Type B pancreatic cell (in vitro differentiated cells): ENCODE measurements at places on chromosomes 6 and 20. TPM values are rescaled to one million over a fixed set of nuclear protein-coding genes. Genes with fewer than 3 reads are reported as not detected.

Gene BPIFB4
- not detected in 2 replicates for total RNA-seq

DNA sequence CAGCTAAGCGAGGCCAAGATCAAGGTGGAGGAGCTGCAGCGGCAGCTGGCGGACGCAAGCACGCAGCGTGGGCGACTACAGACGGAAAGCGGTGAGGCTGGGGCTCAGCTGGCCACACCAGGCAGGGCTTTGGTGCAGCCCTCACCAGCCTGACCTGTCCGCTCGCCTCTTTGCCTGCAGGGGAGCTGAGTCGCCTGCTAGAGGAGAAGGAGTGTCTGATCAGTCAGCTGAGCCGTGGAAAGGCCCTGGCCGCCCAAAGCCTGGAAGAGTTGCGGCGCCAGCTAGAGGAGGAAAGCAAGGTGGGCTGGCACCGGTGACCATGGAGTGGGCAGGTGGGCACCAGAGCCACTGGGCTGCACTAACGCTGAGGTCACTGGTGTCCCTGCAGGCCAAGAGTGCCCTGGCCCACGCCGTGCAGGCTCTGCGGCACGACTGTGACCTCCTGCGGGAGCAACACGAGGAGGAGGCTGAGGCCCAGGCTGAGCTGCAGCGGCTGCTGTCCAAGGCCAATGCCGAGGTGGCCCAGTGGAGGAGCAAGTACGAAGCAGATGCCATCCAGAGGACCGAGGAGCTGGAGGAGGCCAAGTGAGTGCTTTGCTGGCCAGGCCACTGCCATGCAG is 42.8 kb downstream of the MYH7B start:
- H3K36me3 ChIP-seq, result peaks cover 31% of the 10 kb centered on the region
- peak overlapping the region; percentile 59 for H3K27ac ChIP-seq
- H3K27me3 ChIP-seq, result no peaks in the 10 kb centered on the region
- DNase-seq, result no peak

DNA sequence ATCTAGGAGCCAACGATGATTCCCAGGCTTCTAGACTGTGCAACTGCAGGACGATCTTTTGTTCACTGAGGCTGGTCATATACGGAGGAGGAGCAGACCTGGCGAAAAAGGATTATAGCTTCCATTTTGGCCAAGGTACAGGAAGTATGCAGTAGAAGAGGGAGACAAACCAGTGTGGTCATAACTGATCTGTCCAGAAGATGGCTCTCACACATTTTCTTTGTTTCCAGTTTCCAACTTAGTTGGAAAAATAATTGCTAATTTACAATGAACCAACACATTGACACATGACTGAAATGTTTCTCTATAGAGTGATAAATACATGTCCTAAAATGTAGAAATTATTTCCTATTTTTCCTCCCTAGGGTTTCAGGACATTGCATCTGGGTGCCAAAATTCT is 364.1 kb upstream of the BTBD3 start:
- no peaks in the 10 kb centered on the region for H3K36me3 ChIP-seq
- peaks cover 3% of the 10 kb centered on the region for H3K27me3 ChIP-seq
- H3K4me1 ChIP-seq, result peaks cover 8% of the 10 kb centered on the region
- no peak overlapping the region for H3K4me3 ChIP-seq

DNA sequence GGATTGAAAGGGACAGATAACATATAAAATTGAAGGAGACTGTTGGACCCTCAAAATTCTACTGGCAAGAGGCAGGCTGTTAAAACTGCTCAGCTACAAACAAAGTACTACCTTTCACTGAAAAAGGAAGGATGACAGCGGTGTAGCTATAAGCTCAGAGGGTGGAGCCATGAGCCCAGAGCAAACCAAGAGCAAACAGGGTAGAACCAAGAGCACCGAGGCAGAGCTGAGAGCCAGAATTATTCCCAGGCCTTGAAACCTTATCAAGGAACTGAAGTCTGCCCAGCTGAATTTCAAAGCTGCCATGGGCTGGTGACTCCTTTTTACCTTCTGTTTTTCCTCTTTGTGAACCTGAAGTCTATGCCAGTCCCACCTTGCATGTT is 74.7 kb upstream of the SLC4A11 start:
- H3K36me3 ChIP-seq, result peaks cover 32% of the 10 kb centered on the region
- H3K4me3 ChIP-seq, result no peak overlapping the region
- peak overlapping the region; percentile 70 for H3K27ac ChIP-seq

- DNase-seq, result no peak
- H3K27me3 ChIP-seq, result no peaks in the 10 kb centered on the region
- peaks cover 5% of the 10 kb centered on the region for H3K36me3 ChIP-seq
- H3K4me1 ChIP-seq, result peaks cover 50% of the 10 kb centered on the region
- H3K27ac ChIP-seq, result peak overlapping the region; percentile 68
- H3K4me3 ChIP-seq, result no peak overlapping the region
Observed at GRCh38 chr6:156852858-156853216, 75.7 kb downstream of the ARID1B start.

DNA sequence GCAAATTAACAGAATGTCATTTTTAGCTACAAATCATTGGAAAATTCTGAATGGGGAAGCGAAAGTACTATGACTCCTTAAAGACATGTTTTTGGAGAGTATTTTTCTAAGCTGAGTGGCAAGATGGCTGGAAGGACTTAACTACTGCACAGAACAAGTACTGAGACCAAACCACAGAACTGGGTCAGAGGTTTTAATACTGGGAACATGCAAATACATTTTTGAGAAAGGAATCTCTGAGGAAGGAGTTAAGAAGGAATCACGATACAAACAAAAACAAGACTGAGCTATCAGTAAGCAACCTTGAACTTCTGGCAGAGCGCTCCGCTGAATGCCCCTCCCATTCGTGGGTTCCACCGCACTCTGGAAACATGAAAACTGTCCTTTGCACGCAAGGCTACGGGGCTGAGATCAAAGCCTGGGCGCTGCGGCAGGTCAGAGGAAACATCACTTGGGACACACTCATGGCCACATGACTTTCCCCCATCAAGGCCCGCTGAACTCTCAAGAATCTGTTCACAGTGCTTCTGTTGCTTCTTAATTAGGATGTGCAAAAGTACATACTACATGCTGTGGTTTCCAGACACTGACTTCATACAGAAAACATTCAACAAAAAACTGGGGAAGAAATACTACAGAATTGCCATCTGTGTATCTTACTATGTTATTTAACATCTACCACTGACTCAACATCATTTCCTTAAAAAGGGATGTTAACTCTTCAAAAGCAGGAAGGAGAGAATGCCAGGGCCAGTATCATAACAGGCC is 27.8 kb downstream of the SLC23A2 start:
- peaks cover 22% of the 10 kb centered on the region for H3K4me1 ChIP-seq
- H3K27ac ChIP-seq, result peak overlapping the region; percentile 36
- DNase-seq, result no peak

GRCh38 chr6:45718131-45718530 is 297.5 kb downstream of the CLIC5 start:
- peaks cover 20% of the 10 kb centered on the region for H3K4me1 ChIP-seq
- H3K36me3 ChIP-seq, result no peaks in the 10 kb centered on the region
- H3K27ac ChIP-seq, result peak overlapping the region; percentile 25
- H3K27me3 ChIP-seq, result peaks cover 29% of the 10 kb centered on the region
- DNase-seq, result no peak

Gene GABRR1
- total RNA-seq, result 0.12 TPM in 1 of 2 replicates, not detected in the other

Gene SIRPD
- not detected in 2 replicates for total RNA-seq

DNA sequence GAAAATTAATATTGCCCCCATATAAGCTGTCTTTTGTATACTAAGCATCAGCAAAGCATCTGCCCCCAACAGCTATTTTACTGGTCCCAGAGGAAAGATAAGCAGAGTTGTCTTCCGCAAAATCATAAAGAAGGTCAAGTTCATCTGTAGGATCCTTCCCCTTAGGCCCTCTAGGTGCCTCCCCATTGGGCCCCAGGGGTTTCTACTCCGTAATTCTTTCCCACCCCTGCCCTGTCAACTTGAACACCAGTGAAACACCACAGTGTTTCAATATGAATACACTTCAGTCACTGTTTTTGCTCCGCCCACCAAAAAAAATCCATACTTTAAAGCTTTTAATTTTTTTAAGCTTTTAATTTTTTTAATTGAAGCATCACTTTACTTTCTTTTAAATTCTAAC is 159.2 kb downstream of the ATXN1 start:
- H3K27me3 ChIP-seq, result no peaks in the 10 kb centered on the region
- DNase-seq, result no peak
- H3K36me3 ChIP-seq, result peaks cover 19% of the 10 kb centered on the region
- no peaks in the 10 kb centered on the region for H3K4me1 ChIP-seq

GRCh38 chr20:51400051-51400926 is 142.2 kb downstream of the NFATC2 start:
- H3K27me3 ChIP-seq, result no peaks in the 10 kb centered on the region
- H3K4me3 ChIP-seq, result no peak overlapping the region
- peaks cover 9% of the 10 kb centered on the region for H3K4me1 ChIP-seq

Gene OR12D3
- not detected in 2 replicates for total RNA-seq

Gene CST3
- 291 and 483 TPM in 2 replicates for total RNA-seq

- no peaks in the 10 kb centered on the region for H3K27me3 ChIP-seq
- peaks cover 34% of the 10 kb centered on the region for H3K4me1 ChIP-seq
- peaks cover 4% of the 10 kb centered on the region for H3K36me3 ChIP-seq
- no peak overlapping the region for H3K27ac ChIP-seq
Observed at GRCh38 chr6:33695451-33695887, 16.0 kb downstream of the UQCC2 start.

Gene HEY2
- total RNA-seq, result 10.0 and 11.3 TPM in 2 replicates

DNA sequence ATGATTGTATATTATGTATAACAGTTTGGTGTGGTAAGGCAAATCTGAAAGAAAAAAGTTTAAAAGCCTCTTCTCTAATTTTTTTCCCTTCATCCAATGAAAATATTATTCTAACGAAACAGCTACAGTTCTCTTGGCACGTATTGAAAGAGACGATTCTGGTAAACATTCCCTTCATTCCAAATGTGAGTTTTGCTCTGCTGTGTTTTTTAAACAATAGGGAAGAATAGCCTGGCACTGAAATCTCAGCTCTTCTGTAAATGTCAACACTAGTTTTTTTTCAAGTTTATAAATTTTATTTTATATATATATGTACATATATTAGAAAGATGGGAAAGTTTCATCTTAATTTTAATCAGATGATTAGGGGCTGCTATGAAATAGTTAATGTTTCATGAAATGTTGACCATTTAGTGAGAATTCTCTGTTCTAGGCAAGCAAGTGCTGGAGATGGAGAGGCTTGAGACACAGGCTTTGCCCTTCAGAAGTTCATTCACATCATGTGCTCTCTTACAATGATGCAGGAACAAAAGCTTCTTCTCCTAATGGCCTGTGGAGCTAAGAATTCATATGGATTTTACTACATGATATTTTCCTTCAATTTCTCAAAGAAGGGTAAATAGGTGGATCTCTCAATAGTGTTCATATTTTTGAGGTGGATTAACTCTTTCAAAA is 4.1 kb downstream of the PAQR8 start:
- DNase-seq, result no peak
- H3K27ac ChIP-seq, result no peak overlapping the region
- peaks cover 3% of the 10 kb centered on the region for H3K36me3 ChIP-seq
- no peak overlapping the region for H3K4me3 ChIP-seq
